ENCODE measurements at places on chromosomes 2 and 18. TPM values are rescaled to one million over a fixed set of nuclear protein-coding genes. Genes with fewer than 3 reads are reported as not detected.

GRCh38 chr2:70094978-70095719, 7.9 kb downstream of the PCBP1 start:
- DNase-seq, result peak; percentile 79

CCBE1 gene
- total RNA-seq, result 60.9 TPM

GALNT5 gene
- 32.4 TPM for total RNA-seq

DNA sequence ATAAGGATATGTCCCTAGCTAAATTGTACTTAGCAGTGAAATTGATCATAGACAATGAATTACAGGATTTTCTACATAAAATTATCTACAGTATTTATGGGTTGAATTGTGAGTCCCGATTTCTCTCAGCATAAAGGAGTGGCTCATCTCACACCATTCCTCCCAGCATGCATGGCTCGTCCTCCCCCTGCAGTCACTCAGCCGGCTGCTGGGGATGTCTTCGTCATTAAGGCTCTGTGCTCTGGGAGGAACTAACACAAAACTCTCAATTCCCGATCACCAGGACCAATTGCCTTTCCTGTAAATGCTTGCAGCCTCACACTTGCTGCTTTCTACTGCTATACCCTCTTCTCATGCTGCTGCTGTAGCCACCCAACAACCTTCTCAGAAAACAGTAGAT, 75.9 kb downstream of the TXNL1 start:
- no peak for DNase-seq

GLB1L gene
- 28.2 TPM for total RNA-seq

- peak; percentile 38 for DNase-seq
These were observed 53.2 kb downstream of the ITGA6 start for GRCh38 chr2:172480301-172481218.

DNA sequence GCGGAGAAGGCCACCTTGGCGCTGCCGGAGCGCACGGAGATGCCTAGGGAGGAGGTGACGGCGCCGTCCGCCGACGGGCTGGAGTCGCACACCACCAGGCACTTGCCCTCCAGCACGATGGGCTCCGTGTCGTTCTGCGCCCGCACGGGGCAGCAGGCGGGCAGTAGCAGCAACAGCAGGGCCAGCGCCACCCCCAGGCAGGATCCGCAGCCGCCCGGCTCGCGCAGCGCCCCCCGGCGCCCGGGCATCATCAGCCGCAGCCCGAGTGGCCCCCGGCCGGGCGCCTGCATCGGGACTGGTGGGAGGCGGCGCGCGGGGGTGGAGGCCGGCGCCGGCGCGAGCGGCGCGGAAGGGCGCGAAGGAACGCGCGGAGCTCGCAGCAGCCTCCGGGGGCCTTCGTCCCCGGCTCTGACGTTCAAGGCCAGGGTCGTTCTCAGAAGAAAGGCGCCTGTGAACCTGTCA, 2.2 kb downstream of the CBLN2 start:
- no peak for DNase-seq

GRCh38 chr18:21112140-21112473, 494 bp upstream of the ROCK1 start:
- DNase-seq, result no peak

GRCh38 chr18:48333563-48333962, 75.6 kb downstream of the ZBTB7C start:
- no peak for DNase-seq
